ENCODE measurements at places on chromosomes 13 and 19. TPM values are rescaled to one million over a fixed set of nuclear protein-coding genes. Genes with fewer than 3 reads are reported as not detected.

The ZNF99 gene
- total RNA-seq: not detected

The PRR22 gene
- total RNA-seq: 5.0 TPM

DNA sequence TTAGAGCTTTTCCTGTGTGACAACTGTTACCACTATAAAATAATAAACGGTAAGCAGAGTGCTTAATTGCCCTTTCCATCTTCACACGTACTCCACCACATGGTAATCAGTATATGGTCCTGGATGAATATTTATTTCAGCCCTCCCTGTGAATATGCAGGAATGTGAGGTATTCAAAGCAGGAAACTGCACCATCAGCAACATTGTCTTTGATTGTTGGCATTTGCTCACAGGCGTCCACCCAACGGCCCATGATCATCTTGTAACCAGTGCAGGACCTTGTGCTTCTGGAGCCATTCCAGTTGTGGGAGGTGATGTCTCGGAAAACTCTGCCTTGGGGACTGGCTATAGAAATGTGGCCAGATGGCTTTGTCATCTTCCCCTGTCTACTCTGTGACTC, 132.6 kb downstream of the COG6 start:
- DNase-seq: no peak

GRCh38 chr13:26628706-26629105, 71.2 kb downstream of the WASF3 start:
- DNase-seq: no peak

- DNase-seq: no peak
Measured at GRCh38 chr13:31168736-31169135, 7.0 kb upstream of the HSPH1 start.

- DNase-seq: no peak
Measured at GRCh38 chr13:79360095-79360494, 46.0 kb downstream of the RBM26 start.

GRCh38 chr13:106696140-106696539, 128.2 kb upstream of the ARGLU1 start:
- no peak for DNase-seq
